ENCODE measurements at places on chromosomes 6 and 20.

- DNase-seq, result no peak
These were observed 182.1 kb upstream of the SNX9 start for GRCh38 chr6:157640746-157641451.

DNA sequence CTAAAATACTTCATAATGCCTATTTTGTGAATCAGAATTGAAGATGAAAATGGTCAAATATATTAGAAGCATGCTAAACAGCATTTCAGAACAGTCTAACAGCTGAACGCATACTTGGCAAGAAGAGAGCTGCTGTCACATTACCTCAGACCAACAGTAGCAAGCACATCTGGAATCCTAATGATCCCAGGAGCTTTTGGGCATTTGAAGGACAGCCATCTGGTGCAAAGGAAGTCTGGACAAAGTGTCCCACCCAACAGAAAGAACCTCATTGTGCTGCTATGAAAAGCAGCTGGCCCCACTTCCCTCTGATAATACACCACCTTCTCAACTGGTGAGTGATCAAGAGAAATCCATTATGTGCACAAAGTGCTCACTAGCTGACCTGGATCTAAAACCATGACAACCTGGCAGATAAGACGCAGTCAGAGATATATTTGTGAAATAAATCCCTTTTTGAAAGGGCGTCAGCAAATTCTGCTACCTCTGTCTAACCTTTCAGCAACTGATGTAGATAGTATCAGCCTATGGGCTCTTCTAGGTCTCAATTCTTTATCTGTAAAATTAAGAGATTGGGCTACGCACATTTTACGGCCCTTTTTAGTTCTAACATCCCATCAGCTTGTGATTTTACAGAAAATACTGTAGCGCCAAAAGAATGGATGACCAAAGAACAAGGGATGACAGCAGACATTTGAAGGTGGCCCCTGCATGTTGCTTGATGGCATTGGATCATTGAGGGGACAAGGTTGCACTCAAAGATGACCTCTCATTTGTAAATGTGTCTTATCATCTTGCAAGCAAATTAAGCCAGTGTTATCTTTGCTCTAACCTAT, 78.7 kb downstream of the SGK1 start:
- DNase-seq, result no peak

DNA sequence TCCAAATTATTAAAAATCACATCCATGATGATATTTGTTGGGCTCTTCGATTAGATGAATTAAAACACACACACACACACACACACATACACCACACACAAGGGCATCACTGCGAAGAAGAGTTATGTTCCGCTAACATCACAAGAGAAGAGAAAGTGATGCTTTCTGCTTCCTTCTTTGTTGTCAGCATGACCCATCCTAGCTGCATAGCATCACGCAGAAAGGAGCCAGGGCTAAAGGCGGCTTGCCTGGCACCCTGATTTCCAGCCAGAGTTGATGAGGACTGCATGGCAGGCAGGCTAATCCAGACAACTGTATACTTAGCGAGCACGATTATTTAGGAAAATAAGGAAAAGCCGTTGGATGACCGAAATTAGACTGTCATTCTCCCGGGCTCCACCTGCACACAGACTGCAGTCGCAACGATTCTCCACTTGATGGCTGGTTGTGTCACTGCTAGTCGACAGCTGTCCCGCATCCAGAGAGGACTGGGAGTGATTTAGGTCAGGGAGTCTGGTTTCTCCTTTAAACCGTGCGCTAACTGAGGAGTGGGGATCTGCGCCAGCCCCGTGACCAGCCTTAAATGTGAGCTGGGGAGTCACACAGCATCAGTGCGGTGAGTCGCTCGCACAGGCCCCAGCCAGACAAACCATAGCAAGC, 70.6 kb upstream of the SOX4 start:
- DNase-seq, result no peak

DNA sequence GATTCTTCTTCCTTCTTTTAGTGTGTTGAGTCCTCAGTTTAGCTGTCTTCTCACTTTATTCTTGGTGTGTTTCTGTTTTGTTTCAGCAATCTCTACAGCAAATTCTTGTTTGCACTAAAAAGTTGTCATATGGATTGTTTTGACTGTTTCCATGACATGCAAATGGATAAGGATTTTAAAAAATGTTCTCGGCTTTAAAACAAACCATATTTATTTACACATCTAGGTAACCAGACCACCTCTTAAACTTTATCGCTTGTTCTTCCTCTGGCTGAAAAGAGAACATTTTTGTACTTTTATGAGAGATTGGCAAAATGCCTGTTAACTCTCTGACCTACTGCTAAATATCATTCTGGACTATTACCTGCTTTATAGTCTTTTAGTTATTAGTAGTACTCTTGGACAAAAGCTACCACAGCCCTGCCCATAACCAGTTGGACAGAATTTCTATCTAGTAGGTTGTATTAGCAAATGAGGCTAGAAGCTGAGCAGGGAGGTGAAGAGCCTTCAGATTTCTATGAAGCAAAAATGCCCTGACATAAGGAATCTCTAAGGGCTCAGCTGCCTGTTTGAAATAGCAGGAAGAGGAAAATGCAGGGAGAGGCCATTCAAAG, 268.3 kb downstream of the CD109 start:
- no peak for DNase-seq

GRCh38 chr6:20178327-20178726, 33.9 kb downstream of the MBOAT1 start:
- no peak for DNase-seq

GRCh38 chr20:23231561-23232218, 118.9 kb upstream of the NXT1 start:
- DNase-seq, result no peak

Measured in activated gamma-delta T cell (primary cell).